CD8-positive, alpha-beta memory T cell (primary cell): ENCODE measurements at places on chromosomes 7 and 10. TPM values are rescaled to one million over a fixed set of nuclear protein-coding genes. Genes with fewer than 3 reads are reported as not detected.

DNA sequence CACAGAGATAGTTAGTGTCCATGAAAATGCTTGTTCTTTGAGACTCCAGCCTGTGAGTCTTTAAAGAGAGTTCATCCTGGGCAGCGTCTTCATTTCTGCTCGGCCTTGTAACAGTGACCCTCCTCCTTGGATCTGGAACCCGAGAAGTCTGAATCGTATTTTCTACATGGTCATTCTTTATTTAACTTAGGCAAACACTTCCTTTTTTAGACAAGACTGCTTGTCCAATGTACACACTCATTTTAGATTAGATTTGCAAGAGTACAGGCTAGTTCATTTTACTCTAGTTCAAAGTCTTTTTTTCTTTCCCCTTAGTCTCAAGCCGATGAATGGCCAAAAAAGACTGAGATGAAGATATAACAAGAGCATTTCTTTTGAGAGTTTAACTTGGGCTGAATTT is 133.5 kb downstream of the CHN2 start:
- no peak for DNase-seq

GRCh38 chr7:153027904-153028303 is 268.4 kb downstream of the ACTR3B start:
- no peak for DNase-seq

DNA sequence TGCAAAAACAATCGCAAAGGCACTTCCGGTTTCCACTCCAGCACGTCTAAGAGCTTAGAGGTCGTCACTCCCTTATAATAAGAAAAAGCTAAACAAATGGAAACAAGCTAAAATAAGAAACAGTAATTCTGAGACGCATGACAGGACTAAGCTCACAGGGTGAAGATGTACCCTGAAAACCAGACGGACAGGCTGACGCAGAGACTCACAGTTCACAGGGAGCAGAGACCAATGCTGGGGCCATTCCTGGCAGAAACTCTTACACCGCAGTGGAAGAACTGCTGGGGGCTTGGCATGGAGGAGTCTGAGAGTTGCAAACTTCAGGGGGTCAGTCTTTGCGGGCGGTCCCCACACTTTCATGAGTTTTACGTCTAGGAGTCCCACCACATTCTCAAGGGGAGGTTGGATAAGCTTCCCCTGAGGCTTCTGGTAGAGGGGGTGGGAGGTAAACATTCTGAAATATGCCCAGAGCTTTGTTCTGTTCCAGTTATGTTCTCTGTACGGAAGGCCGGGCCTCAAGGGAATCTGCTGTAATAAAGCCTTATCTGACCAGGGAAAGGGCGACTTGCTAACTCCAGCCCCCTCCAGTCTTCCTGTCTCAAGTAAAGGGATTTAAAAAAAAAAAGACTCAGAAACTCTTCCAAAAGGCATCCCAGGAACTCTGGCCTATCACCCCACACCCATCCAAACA is 47.8 kb downstream of the BRI3 start:
- DNase-seq = no peak

GRCh38 chr10:49177391-49178355 is 10.5 kb downstream of the TMEM273 start:
- DNase-seq = no peak

DNA sequence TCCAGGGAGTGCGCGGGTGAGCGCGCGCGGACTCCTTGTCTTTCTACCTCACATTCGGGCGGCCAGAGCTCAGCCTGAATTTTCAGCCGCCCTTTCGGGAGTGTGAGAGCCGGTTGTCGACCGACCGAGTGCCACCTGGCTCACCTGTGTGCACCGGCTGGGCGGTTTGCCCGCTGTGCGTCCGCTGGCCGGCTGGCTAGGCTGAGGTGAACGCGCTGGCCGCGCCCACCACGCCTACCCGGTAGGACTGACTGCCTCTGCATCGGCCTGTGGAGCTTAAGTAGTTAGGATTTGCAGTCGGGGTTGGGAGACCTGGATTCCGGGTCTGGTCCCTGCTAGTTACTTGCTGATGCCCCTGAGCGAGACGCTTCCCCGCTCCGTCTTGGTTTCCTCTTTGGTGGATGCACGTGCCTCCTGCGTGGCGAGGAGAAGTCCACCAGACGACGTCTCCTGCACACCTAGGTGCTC is 553 bp downstream of the TSPAN15 start:
- DNase-seq = no peak

- DNase-seq = no peak
Measured at GRCh38 chr7:4134204-4134603, 547.9 kb upstream of the FOXK1 start.

GRCh38 chr7:92156990-92157389 is 22.0 kb downstream of the LRRD1 start:
- no peak for DNase-seq

DNA sequence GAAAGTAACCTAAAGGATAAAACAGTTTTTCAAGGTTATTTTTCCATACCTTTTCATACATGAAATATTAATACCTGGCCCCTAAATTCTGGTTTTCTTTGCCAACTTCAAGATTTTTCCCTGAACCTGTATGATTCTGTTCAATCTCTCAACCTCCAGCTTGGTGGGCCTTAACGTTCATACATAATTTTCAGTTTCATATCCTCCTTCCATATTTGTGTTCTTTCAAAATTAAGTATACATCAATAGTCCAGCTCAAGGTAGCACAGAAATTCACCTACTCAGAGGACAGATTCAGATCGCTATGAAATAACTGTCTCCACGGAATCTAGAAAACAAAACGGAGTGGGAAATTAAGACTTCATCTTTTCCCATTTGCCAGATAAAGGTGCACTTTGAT is 505.8 kb upstream of the GHITM start:
- no peak for DNase-seq

The SCIN gene
- 0.29 TPM for total RNA-seq

The AQP1 gene
- total RNA-seq = 0.15 TPM

The ADIRF gene
- total RNA-seq = not detected

The ENKUR gene
- total RNA-seq = not detected

The PRSS37 gene
- not detected for total RNA-seq

The CAMK2B gene
- 0.42 TPM for total RNA-seq

The ANKRD61 gene
- not detected for total RNA-seq
